ENCODE measurements at places on chromosomes 2 and 18.
A peak's percentile ranks its signal among the peaks of the same experiment; 100 is the strongest.

DNA sequence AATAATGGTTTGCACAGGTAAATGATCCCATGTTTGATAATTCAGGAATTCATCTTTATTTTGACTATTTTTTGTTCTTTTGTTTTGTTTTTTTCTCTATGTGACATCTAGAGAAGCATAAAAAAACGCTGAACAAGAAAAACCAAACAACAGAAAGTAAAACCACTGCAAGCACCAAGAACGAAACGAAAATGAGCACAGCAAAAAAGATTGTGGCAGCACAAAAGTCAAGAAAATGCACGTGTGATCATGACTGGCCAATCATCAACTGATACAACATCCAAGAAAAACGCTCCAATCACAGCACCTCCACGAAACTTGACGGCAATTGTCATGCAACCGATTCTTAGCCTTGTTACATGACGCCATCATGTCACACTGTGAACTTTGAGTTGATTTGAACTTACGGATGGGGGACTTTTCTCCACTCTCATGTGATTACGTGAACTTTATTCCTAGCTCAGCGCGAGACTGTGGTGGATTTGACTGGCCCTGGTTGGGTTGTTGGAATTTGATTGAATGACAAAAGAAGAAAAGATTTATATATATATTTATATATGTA, 318.7 kb downstream of the CELF4 start:
- no peak for DNase-seq

DNA sequence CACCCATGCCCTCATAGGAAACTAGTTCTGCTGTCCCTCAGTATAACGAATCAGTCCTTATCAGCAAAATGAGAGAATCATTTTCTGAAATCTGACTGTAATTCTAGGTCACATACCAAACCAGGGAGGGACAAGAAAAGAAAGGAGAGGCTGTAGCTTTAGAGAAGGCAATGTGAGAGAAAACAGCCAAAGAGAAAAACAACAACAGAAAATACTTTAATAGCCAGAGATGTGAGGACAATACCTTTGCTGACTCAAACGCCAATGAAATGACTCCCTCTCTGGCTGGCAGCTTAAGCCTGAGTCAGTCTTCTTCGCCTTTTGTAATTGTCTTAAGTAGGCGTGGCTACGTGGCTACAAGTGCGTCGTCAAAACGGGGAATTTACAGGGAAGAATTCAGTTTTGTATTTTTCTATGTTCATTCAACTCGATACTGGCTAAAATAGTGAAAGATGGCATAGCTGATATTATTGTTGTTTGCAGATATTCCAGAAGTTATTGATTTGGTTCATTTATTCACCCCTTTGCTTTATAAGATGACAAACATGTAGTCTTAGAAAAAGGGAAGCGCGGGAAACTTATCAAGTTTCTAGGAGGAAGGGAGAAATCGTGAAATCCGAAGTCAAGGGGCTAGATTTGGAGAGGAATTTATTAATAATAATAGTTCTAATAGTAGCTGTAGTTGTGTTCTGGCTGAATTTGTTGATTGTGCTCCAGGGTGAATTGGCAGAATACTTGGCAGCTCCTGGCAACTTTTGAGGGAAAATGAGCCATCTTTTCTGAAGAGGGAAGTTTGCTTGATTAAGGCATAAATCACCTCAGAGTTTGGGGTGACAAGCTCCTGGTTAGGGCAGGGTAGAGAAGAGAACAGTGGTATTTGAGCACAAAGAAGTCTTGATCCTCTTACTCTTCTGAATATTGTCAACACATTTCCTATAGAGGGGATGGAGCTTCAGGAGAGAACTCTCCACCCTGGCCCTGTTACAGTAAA, at the start of gene IL1A:
IL1A (minus strand) TSS at position 295 of the 991 bp plus-strand sequence. CDS start 723 bp downstream, outside the sequence.
- DNase-seq: no peak

GRCh38 chr2:228698963-228699362, 517.5 kb upstream of the SPHKAP start:
- DNase-seq: no peak

GRCh38 chr2:215486291-215487001, 50.6 kb upstream of the FN1 start:
- DNase-seq: no peak

DNA sequence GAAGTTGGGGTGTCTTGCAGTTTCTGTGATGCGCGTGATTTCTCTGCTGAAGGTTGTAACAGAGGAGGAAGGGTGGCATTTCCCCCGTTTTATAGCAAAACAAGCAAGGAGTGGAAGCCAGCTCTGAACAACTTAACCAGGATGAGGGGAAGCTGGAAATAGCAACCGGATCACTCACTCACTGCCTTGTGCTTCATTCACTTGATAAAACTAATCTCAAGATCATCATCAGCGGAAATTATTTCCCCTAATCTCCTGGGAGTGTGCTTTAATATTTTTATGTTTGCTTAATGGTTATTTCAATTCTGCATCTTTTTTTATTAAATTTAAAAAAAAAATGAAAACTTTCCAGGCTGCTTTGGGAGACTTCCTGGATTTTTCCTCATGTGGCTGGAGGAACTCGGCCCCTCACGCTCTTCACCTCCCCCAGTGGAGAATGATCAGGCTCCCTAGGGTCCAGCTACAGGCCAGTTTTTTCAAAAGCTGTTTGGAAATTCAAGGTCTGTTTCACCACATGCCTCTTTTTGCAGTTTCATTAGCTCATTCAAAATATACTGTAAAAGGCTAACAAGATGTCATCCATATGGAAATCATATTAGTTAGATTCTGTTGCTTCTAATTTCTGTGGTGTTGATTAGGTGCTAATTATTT, 31.7 kb downstream of the CABLES1 start:
- DNase-seq: no peak

DNA sequence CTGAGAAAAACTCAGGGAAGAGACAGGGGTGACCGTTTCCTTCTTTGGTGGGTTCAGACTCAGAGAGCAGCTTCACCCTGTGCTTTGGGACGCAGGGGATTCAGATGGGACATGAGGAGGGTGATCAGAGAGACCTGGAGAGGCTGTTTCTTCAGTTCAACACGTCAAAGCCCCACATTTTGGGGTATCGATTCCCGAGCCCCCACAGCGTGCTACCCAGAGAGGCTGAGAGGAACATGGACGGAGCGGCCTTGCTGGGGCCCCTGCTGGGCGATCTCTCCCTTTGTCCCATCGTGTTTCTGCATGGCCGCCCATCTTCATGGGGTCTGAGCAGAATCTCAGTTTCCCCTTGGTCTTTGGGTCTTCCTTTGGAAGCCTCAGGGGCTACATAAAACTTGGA, 38.2 kb upstream of the PXDN start:
- DNase-seq: no peak

GRCh38 chr2:84545005-84545404, 28.7 kb downstream of the DNAH6 start:
- no peak for DNase-seq

DNA sequence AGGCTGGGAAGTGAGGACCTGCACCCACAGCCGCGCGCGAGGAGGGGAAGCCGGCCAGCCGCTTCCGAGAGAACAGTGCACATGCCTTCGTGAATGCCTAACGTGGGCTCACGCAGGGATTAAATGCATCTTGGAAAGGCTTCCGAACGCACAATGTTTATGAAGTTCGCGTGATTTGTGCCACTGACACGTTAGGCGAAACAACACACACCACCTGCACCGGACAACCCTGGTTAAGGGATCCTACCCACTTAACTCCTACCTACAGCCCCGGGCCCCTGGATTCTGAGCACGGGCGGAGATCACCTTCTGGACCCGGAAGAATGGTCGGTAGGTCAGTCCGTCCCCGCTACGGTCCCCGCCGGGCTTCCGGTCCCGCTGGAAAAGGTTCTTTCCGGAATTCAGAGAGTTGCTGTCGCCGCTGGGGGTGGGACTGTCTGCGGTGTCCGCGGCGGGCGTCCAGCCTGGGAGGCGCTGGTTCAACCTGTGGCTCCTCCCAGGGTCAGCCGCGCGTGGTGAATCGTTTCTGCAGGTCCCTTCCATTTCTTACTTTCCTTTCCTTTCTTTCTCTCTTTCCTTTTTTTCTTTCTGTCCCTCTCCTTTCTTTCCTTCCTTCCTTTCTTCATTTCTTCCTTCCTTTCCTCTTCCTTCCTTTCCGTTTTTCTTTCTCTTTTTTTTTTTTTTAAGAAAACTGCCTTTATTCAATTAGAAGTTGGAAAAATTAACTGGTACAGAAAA, at the start of gene MTIF2:
MTIF2 (minus strand) TSS at position 325 of the 738 bp plus-strand sequence. CDS start 5,373 bp downstream, outside the sequence.
- DNase-seq: peak; percentile 75

- DNase-seq: no peak
These were observed 44.5 kb downstream of the PKDCC start for GRCh38 chr2:42092084-42092996.

GRCh38 chr2:73944714-73945113, 18.0 kb downstream of the DGUOK start:
- DNase-seq: no peak

DNA sequence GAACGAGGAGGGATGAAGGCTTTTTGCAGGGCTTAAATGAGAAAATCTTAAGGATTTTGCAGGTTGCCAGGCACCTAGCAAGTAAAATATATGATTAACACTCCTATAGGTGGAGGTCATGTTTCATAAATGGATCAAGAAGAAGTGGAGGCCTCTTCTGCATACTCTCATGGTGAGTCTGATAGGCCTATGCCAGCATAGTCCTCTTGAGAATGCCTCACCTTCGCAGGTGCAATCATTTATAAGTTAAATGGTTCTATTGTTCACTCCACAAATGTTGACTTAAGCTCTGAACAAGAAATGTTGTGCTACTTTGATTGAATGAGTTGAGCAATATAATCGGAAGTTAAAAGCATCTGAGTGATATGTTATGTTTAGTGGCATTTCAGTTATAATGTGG, 12.1 kb downstream of the LRRTM1 start:
- DNase-seq: no peak

DNA sequence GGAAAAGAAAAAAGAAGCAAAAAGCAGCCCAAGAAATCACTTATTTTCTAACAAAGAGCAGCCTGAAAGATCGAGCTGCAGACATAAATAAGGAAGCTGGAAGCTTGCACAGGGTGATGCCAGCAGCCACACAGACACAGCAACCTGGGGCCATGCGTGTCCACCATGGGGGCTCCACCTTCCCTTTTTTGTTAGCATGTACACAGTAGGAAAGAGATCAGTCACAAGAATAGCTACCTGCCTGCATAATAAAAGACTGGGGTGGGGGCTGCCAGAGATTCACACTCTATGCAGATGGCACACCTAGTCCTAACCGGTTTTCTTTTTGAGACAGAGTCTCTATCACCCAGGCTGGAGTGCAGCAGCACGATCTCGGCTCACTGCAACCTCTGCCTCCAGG, 2.9 kb upstream of the CNOT11 start:
- no peak for DNase-seq
